ENCODE measurements at places on chromosomes 16 and 17. TPM values are rescaled to one million over a fixed set of nuclear protein-coding genes. Genes with fewer than 3 reads are reported as not detected.
A peak's percentile ranks its signal among the peaks of the same experiment; 100 is the strongest.

The HIC1 gene
- 21.4 TPM for total RNA-seq

The VWA3A gene
- total RNA-seq = 0.10 TPM

The RPRML gene
- total RNA-seq = not detected

The TEKT3 gene
- total RNA-seq = 0.50 TPM

- H3K27ac ChIP-seq = no peak overlapping the region
- peaks cover 44% of the 10 kb centered on the region for H3K4me1 ChIP-seq
- DNase-seq = no peak
- H3K27me3 ChIP-seq = no peaks in the 10 kb centered on the region
- no peaks in the 10 kb centered on the region for H3K36me3 ChIP-seq
- H3K4me3 ChIP-seq = no peak overlapping the region
Measured at GRCh38 chr17:30337393-30337999, 3.6 kb upstream of the TMIGD1 start.

GRCh38 chr17:57593739-57594462 is 151.2 kb downstream of the CCDC182 start:
- peaks cover 18% of the 10 kb centered on the region for H3K4me1 ChIP-seq
- H3K4me3 ChIP-seq = no peak overlapping the region
- H3K27me3 ChIP-seq = no peaks in the 10 kb centered on the region
- DNase-seq = no peak
- no peaks in the 10 kb centered on the region for H3K36me3 ChIP-seq
- H3K27ac ChIP-seq = peak overlapping the region; percentile 9

- no peaks in the 10 kb centered on the region for H3K4me1 ChIP-seq
- H3K27ac ChIP-seq = no peak overlapping the region
- H3K4me3 ChIP-seq = no peak overlapping the region
- H3K36me3 ChIP-seq = no peaks in the 10 kb centered on the region
- peaks cover 40% of the 10 kb centered on the region for H3K27me3 ChIP-seq
Measured at GRCh38 chr17:38621538-38621937, 15.8 kb upstream of the SRCIN1 start.

GRCh38 chr17:68399638-68400403 is 57.5 kb downstream of the WIPI1 start:
- peak overlapping the region; percentile 92 for H3K27ac ChIP-seq
- peak overlapping the region; percentile 72 for H3K4me3 ChIP-seq
- H3K4me1 ChIP-seq = peaks cover 43% of the 10 kb centered on the region
- H3K27me3 ChIP-seq = no peaks in the 10 kb centered on the region
- peaks cover 1% of the 10 kb centered on the region for H3K36me3 ChIP-seq

DNA sequence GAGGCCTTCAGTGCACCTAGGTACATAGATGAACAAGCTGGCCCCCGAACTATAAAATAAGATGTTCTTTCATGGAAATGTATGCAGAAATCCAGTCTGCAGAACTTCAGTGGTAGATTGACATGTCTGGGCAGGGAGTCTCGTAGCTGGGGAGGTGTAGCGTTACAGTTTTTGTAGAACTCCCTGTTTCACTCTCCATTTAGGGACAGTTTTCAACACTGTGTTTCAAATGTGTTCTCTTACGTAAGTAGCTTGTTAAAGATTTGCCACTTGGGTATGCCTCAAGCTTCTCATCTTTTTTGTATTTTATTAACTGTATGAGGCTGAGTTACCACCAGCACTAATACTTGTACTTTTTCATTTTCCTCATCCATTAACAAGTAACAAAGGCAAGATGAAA is 46.6 kb downstream of the PLD6 start:
- peaks cover 4% of the 10 kb centered on the region for H3K4me1 ChIP-seq
- no peaks in the 10 kb centered on the region for H3K27me3 ChIP-seq
- no peak for DNase-seq
- H3K27ac ChIP-seq = no peak overlapping the region
- H3K4me3 ChIP-seq = no peak overlapping the region
- peaks cover 2% of the 10 kb centered on the region for H3K36me3 ChIP-seq

- no peaks in the 10 kb centered on the region for H3K27me3 ChIP-seq
- no peak overlapping the region for H3K4me3 ChIP-seq
- no peak overlapping the region for H3K27ac ChIP-seq
- H3K36me3 ChIP-seq = no peaks in the 10 kb centered on the region
- no peak for DNase-seq
- H3K4me1 ChIP-seq = no peaks in the 10 kb centered on the region
Measured at GRCh38 chr16:2822158-2822495, 5.1 kb downstream of the PRSS21 start.

- peaks cover 16% of the 10 kb centered on the region for H3K27me3 ChIP-seq
- H3K27ac ChIP-seq = no peak within 1 kb of the TSS
- no peak within 1 kb of the TSS for H3K4me3 ChIP-seq
- DNase-seq = no peak
- H3K36me3 ChIP-seq = no peaks in the 10 kb centered on the region
- no peaks in the 10 kb centered on the region for H3K4me1 ChIP-seq
Measured at GRCh38 chr16:22092143-22092933, at the start of gene VWA3A. VWA3A (plus strand) TSS chr16:22092541; CDS start chr16:22092638, 97 bp downstream.
